ENCODE measurements at places on chromosomes 3 and 15.

DNA sequence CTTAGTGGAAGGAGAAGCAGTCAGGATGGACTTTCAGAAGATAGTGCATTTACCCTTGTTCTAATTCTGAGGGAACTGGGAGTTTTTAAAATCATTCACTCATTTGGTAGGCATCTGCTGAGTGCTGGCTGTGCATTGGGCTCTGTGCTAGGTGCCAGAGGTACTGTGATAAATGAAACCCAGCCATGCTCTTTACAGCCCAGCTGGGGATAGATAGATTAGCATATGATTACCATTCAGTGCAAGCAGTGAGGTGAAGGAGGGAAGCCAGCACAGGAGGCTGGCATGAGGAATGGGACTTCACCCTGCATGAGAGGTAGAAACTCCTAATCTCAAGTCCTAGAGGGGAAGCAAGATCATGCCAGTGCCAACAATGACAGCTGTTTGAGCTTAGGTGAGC, 361.9 kb upstream of the TRIM42 start:
- DNase-seq, result no peak

DNA sequence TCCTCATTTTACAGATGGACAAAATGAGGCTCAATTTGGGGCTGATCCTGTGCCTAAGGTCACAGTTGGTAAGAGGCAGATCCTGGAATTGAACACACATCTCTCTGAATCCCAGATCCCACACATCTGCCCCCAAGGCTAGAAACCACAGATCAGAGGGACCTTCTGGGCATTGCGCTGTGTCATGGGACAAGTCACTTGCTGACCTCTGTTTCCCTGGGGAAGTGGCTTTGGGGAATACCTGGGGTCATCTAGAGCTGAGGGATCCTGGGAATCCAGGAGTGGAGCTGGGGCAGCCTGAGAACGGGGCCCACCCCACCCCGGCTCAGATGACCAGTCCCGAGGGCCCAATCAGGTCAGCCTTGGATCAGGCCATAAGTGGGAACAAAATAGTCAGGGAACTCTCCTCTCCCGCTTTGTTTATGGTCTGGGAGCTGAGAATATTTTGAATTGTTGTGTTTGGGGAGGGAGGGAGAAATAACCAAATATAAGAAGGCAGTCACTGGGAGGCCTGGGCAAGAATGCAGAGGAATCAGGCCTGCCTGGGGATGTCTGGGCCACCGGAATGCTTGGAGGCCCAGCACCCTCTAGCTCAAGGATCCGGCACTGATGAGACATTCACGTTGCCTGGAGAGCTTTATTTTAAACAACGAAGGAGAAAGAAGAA, 8.8 kb upstream of the SLC6A6 start:
- no peak for DNase-seq

DNA sequence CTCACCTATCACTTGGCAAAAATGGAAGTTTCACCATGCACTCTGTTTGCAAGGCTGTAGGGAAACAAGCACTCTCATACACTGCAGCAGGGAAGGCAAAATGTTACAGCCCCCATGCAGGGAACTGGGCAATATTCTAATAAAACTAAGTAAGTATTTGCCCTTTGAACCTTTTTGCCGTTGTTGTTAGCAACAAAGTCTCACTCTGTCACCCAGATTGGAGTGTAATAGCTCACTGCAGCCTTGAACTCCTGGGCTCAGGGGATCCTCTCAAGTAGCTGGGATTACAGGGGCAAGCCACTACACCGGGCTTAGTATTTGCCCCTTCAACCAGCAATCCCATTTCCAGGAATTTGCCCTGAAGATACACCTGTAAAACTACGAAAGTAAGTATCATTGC, 122.5 kb downstream of the TBC1D5 start:
- DNase-seq, result no peak

DNA sequence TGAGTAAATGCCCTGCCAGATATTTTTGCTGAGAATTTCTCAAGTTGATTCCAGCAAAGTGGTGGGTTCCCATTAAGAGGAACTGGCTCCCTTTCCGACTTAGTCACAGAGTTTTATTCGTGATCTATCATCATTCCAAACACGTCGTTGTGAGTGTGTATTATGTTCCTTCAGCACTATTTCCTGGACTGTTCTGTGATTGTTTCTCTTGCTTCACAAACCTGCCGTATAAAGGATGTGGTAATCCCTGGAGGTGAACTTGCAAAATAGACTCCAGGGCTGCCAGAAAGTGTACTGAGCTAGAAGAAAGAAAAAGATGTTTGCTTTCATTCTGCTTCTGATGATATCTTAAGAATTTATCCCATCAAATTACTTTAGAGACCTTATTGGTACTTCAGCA, 14.5 kb upstream of the CAPN3 start:
- no peak for DNase-seq

DNA sequence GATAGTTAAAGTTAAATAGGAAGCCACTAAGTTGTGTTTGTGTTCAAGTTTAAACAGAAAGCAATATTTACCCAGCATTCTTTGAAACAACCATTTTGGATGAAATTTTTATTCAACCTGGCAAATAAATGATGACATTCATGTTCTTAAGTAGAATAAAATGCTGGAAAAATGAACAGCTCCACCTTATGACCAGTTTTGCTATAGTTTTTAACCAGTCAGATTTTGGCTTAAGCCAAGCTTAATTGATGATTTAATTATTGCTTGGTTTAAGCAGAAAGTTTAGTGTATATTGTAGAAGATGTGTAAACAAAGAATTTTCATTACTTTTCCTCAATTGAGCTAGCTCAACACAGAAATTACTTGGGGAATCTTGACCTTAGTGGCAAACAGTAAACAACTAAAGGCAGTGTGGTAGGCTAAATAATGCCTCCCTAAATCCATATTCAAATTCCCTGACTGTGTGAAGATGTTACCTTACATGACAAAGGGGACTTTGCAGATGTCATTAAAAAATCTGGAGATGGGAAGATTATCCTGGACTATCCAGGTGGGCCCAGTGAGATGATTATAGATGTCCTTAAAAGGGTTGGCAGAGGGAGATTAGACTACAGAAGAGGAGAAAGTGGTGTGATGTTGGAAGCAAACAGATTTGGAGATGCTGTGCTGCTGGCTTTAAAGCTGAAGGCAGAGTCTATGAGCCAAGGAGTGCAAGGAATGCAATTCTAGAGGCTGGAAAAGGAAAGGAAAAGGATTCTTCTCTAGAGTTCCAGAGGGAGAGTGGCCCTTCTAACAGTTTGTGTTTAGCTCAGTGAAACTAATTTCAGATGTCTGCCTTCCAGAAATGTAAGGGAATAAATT, 448.6 kb upstream of the GOLIM4 start:
- DNase-seq, result no peak

DNA sequence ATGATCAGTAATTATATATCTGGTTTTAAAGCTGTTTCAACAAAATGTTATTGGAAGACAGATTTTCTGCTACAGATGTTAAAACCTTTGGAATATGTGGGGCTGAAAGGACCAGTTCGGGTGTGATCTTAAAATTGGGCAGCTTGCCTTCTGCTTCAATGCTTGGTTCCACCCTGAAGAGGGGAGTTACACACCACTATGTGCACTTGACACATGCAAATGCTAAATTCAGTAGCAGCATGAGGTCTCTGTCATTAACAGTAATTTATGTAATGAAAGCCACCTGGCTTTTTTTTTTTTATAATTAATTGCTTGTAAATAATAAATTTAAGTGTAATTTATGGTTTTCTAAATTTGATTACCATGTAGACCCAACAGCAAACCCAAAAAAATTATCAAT, 24.6 kb downstream of the CDIN1 start:
- DNase-seq, result no peak

- no peak for DNase-seq
Observed at GRCh38 chr3:84987706-84988504, 29.1 kb downstream of the CADM2 start.

DNA sequence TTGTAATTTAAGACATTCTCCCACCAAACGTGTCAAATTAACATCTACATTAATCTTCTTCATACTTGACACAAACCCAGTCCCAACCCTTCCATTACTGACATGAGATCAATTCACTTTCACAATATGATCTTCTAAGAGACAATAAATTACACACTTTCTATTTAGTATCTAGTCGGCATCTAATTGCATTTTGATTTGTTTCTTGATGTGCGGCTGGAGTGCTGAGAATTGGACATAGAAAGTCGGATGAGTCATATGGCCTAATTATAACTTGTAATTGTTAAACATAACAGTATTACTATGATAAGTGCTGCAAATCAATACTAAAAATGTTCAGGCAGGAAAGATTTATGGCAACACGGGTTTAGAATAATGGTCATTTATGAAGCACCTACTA, 78.4 kb upstream of the RORA start:
- DNase-seq, result no peak

GRCh38 chr3:66010739-66011655, 27.7 kb downstream of the MAGI1 start:
- no peak for DNase-seq

DNA sequence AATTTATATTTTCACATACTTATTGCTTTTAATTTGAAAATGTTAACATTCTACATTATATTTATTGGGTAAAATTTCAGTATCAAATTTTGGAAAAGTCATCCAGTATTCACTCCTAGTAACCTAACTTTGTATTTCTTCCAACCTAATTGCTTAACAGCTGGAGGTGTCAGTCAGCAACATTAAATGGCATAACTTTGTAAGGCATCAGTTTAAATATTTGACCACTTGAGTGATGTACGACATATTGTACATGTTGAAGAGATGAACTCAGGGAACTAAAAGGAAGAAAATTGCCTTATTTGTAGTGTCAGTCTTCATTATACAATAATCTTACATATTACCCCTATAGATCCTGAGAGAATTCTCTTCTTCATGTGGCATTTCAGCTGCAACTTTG, 326.8 kb downstream of the NAALADL2 start:
- no peak for DNase-seq

- no peak for DNase-seq
Observed at GRCh38 chr15:64163659-64164362, 989 bp upstream of the PPIB start.

GRCh38 chr3:157201648-157202278, 41.8 kb upstream of the CCNL1 start:
- no peak for DNase-seq

DNA sequence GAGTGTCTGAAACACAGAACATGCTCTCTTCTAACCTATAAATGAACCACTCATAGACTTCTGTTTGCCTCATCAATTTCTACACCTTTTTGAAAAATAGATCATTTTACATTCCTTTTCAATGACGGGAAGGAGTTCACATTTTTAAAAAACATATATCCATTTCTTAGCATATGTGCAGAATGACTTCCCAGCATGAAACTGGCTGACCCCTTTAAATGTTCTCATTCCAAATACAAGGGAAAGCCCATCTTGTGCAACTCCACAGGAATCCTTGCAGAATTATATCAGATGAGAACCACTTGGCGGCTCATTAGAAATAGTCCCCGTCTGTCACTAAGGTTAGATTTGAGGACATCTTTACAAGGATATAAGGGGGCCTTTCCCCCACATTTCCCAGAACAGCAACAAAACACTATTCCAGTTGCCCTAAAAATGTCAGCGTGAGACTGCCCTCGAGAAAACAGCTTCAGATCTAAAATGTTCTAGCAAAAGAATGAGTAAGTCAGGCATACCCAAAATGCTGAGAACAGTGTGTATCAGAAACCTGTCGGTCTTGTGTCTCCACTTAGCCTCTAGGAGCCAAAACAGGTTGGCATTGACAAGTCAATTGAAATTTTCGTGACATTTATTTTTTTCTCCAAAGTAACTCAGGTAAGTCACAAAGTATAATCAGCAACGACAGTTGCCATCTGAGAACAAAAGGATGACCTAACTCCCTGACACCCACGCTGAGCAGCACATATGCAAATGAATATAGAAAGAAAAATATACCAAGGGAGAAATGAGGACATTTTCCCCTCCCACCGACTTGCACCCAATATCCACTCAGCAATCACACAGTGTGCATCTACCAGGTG, 63.1 kb downstream of the FOXP1 start:
- no peak for DNase-seq

- DNase-seq, result no peak
Observed at GRCh38 chr3:53350652-53351051, 3.3 kb upstream of the DCP1A start.

DNA sequence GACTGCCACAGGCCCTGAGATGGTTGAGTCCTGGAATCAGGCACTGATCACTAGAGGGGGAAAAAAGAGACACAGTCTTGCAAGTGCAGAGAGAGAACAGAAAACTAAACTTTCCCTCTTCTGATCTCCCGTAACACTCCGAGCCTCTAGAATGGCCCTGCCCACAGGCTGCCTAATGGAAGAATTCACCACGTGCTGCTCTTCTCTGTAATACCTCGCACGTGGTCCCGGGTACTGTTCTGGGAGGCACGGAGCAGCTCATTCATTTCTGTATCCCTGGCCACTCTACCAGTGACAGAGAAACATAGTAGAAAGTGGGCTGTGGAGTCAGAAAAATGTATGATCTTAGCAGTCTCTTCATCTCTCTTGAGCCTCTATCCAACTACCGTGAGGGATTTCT, 30.4 kb downstream of the VGLL4 start:
- no peak for DNase-seq

- DNase-seq, result no peak
Observed at GRCh38 chr3:125104639-125105038, 48.8 kb upstream of the HEG1 start.

GRCh38 chr15:100721758-100722550, 119.6 kb downstream of the ASB7 start:
- no peak for DNase-seq

GRCh38 chr15:61083081-61083787, 145.9 kb downstream of the RORA start:
- no peak for DNase-seq
